Heart left ventricle (tissue), 16 donors: ENCODE measurements at places on chromosomes 2 and 18. TPM values are rescaled to one million over a fixed set of nuclear protein-coding genes. Genes with fewer than 3 reads are reported as not detected.

Gene DUSP19
- total RNA-seq, result 4.2 TPM

DNA sequence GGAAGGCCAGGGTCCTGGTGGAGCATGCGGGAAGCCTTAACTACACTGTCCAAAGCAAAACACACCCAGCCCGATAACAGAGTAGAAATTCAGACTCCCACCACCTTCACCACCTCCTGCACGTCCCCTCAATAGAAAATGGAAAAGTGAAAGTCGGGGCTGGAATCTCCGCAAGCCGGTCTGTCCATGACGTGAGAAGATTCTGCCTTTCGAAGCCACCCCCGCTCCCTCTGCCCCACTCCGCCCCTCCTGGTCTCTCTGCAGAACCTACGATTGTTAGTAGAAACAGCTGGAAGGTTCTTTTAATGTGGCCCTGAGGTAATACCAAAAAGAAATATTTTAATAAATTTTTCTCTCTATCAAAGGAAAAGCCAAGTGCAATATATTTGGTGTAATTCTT lies 116.4 kb downstream of the GBX2 start:
- DNase-seq, result no peak

GRCh38 chr2:48048476-48049171 lies 142.3 kb upstream of the FBXO11 start:
- no peak for DNase-seq

- DNase-seq, result no peak
Measured at GRCh38 chr2:191083540-191083939, 67.3 kb downstream of the STAT4 start.
